Right atrium auricular region (tissue), 2 donors: ENCODE measurements at places on chromosomes 3 and 15. TPM values are rescaled to one million over a fixed set of nuclear protein-coding genes. Genes with fewer than 3 reads are reported as not detected.

The GOLGA8J gene
- not detected for total RNA-seq

DNA sequence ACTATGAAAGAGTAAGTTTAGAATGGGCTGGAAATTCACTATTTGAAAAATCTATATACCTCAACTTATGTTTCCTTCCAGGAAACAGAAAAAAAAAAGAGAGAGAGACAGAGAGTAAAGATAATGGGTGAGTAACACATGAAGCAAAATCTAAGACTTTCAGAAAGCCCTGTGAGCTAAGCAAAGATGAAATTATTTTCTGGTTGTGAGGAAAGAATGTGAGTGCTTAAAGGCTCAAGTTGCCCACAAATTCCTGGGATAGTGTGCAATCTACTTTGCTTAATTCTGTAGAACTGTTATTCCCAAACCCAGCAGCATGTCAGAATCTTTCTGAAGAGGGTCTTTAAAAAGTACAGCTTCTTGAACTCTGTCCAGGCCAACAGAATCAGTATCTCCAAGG lies 337.7 kb upstream of the AGTR1 start:
- no peak for DNase-seq

- no peak for DNase-seq
Measured at GRCh38 chr3:56458496-56459103, 9.7 kb downstream of the ERC2 start.

The HTR3E gene
- total RNA-seq: not detected

DNA sequence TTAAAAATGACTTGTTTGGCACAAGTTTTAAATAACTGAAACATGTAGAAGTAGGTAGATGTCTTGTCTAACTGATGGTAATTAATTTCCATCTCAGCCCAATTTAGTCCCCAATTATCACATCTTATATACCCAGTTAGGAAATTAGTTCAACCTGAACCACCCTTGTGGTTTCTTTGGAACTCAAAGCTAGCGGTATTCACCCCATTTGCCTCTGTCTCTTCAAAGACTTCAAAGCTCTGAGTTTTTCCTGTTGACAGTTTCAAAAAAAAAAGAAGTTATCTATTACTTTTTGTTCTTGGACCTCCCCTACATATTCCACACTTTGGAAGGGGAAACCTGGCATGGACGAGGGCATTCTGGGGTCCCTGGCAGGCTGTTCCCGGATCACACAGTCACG lies 236.5 kb downstream of the KCNMB2 start:
- no peak for DNase-seq

DNA sequence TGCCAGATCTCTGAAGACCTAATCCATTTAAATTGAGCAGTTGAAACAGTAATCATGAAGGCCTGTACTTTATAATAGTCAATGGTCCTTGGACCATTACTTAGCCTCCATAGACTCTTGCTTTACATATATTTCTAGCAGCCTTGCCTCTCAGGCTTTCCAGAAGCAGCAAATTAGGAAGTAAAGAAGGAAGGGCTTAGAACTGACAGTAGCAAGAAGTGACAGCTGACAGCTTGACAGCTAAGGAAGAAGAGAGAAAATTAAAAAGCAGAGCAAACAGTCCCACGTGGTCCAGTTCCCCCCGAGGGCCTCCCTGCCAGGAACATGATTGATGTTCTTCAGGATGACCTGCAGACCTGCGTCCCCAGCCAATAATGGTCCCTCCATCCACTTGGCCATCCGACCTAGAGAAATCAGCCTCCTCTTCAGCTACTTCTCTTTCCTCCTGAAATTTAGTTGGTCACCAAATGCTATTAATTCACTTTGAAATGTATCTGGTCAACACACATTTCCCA lies 15.0 kb upstream of the PSMD6 start:
- no peak for DNase-seq

DNA sequence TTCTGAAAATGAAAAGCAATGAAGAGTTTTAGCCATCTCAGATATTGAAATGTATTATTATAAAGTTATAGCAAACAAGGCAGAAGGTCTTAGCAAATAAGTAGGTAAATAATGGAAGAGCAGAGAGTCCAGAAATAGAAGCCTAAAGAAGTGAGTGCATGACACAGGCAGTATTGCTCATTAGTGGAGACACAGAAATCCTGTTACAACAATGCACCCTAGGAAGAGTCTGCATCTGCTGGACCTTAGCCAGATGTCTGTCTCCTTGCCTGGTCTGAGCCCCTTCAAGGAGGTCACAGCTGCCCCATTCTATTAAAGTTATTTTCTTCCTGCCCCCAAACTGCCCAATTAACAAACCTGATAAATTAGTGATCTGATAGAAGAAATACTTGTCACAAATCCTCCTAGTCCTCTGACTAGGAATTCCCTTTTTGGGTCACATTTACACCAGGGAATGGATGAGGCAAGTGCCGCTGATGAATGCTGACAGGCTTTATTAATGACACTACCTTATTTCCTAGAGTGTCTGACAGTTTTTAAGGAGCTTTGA lies 51.9 kb downstream of the HOMER2 start:
- no peak for DNase-seq

DNA sequence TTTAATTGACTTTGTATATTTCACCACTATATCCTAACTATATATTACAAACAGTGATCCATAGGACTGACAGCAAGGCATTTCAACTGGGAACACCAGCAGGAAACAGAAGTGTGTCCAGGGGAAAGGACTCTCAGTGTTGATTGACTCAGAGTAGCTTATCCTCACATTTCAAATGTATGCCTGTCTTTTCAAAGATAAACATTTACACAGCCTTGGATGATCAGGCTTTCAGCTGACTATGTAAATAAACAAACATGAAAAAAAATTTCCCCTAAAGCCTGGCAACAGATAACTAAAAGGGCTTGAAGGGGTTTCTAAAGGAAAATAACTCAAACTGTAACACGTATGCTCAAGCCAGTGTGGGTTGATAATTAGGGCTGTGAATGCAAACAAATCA lies 321.8 kb downstream of the TBC1D5 start:
- DNase-seq: no peak

GRCh38 chr3:195853036-195853435 lies 41.3 kb upstream of the MUC4 start:
- no peak for DNase-seq

- no peak for DNase-seq
Measured at GRCh38 chr3:46934072-46934471, 42.5 kb downstream of the CCDC12 start.

The GPR149 gene
- total RNA-seq: not detected

DNA sequence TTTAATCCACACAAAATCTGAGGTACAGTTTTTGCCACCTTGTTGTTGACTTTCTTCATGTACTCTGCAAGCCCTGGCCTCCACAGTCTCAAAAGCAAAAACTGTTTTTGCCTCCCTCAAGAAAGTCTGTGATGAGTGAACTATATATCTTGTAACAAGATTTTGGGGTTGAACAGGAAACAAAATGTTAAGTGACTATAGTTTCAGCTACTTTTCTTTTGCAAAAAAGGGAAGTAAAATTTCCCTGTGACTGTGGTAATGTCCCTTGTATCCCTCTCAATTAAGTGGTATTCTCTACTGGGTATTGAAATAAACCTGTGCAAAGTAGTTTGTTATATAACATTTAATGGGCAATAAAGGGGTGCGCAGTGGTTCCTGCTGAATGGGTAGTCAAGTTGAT lies 21.3 kb upstream of the SCAANT1 start:
- DNase-seq: no peak

- no peak for DNase-seq
Measured at GRCh38 chr15:78915341-78916087, 29.3 kb downstream of the CTSH start.
